Testis (tissue), 5 donors: ENCODE measurements at places on chromosomes 3 and 15.

DNA sequence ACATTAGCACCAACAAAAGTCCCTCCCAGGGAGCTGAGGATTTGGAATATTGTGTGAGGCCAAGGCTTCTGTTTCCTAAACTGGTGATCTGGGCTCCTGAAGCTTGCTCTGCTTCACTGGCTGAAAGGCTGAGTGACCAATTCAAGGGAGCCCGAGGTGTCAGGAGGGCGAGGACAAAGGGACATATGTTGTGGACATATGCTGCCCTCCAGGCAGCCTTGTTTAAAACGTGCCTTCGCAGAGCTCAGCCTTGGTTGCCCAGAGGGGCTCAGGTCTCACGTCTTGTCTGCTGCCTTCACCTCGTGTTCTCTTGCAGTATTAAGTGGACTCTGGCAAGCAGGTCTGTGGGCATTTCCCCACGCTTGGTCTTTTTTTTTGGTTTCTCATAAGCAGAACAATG lies 7.0 kb downstream of the SLCO3A1 start:
- no peak for DNase-seq

GRCh38 chr15:60255390-60255789 lies 142.4 kb downstream of the ANXA2 start:
- DNase-seq: no peak

DNA sequence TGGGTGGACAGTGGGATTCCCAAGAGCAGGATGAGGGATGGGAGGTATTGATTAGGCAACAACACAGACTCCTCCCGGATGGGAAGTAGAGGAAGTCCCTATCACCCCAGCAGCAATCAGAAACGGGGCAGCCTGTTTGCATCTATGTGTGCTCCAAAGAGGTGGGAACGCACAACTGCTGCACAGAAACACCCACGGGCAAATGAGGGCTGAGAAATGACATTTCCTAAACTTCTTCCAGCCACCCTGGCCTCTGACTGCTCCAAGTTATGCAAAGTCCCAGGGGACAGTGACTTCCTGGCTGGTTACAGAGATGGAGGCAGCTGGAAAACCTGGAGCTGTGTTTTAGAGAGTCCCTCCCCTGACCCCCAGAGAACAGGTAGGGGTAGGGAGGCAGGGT lies 42.6 kb downstream of the HCN4 start:
- no peak for DNase-seq

DNA sequence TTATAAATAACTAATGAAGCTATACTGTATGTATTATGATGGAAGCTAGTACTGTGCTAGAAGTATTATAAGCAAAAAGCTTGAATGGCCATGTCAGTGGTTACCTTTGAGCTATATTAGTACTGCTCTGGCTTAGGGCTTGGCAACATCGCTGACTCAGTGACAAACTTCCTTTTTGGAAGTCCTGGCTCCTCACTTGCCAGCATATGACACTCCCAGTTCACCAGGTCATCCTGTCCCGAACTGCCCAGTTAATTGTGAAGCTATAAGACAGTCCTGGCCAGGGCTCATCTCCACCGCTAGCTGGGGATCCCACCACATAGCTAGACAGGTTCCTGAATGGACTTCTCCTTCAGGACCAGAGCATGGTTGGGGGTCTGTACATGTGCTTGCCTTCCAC lies 31.9 kb downstream of the RAB8B start:
- no peak for DNase-seq

- no peak for DNase-seq
These were observed 244.4 kb downstream of the ADAMTSL3 start for GRCh38 chr15:83898361-83898760.

DNA sequence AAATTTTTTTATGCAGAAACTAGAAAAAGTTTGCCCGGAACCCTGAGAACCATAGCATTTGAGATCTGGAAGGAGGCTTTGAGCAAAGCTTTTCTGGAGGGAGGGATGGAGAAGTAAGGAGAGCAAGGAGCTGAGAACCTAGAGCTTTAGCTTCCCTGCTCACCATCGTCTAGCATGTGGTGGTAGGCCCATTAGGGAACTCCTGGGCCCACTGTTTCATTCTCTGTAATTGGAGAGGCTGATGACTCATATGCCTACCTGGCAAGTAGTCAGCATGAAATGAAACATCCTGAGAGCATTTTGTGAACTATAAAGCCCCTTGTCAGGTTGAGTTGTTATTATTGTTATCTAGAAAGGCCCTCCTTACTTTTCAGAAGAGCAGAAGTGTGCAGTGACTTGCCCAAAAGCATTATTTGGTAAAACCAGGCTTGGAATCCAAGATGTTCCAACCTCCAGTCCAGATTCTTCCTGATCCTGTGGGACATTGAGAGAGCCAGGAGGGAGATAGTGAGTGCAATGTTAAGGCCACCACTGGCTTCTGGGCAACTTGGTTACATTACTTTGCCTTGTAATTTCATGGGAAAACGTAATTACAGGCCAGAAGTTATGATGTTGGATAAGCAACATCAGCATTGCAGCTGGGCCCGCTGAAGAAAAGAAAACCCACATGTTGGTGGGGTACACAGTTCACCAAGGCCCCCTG lies 104.5 kb upstream of the BFSP2 start:
- DNase-seq: no peak
